Amygdala (tissue), 56 donors: ENCODE measurements at places on chromosomes 12 and 14.

GRCh38 chr12:1318327-1319031 lies 275.9 kb downstream of the FBXL14 start:
- no peak for DNase-seq

DNA sequence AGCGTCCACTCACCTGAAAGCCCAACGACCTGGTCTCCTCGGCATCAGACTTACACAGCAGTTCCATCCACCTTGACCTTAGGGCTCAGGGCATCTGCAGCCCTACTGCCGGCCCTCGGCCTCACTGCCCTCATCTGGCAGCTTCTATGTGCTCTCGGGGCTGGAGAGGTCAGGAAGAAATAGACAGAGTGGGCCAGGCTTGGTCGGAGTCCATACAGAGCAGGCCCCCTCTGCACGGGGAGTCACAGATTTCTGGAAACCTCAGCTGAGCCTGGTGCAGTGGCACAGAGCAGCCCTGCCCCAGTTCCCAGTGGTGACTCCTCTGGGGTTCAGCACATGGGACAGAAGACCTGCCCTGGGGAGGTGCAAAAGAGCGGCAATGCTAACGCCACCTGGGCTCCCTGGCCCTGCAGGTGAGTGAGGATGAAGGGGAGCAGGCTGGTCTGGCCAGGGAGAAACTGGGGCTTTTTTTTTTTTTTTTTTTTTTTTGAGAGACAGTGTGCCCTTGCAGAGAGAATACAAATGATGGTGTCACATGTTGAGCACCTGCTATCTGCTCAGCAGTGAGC lies 190.1 kb upstream of the PRMT8 start:
- no peak for DNase-seq

- DNase-seq = peak; percentile 20
Observed at GRCh38 chr12:16385782-16386646, 38.6 kb downstream of the MGST1 start.

DNA sequence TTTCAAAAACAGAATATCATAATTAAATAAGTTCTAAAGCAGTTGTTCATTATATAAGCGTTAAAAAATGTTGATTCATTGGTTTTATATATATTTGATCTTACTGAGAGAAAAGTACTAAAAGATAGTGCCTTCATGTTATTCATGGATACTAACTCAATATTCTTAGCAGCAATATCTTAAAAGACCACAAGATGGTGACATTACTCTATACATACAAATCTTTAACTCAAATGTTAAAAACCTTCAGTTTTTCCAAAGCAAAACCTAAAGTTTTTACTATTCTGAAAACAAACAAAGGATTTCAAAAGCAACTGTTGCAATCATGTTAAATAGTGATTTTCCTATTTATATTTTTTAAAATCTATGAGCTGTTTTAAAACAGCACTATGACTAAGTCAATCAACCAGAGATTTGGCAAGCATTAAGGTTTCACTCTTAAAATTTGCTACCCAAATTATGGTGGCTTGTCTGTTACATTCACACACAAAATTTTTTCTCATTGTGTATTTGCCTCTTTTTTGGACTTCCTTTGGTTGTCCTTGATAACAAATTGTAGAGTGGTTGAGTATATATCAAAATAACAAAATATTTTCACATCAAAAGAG lies 50.1 kb upstream of the RERGL start:
- no peak for DNase-seq

DNA sequence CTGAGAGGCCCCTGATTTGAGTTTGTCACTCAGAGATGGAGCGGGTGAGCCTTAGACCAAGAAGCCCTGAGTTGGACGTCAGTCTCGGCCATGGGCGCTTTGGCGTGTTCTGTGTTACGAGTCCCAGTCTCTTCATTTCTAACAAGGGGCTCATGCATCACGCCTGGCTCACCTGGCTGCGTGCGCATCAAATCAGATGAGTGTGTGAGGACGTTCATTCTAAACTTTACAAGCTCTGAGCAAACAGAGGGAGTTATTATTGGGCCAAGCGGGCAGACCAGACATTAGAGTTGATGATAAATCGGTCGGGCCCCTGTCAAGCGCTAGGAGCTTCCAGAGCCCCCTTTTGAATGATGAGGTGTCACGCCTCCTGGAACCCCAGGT lies 117.2 kb downstream of the CALM1 start:
- DNase-seq = no peak

DNA sequence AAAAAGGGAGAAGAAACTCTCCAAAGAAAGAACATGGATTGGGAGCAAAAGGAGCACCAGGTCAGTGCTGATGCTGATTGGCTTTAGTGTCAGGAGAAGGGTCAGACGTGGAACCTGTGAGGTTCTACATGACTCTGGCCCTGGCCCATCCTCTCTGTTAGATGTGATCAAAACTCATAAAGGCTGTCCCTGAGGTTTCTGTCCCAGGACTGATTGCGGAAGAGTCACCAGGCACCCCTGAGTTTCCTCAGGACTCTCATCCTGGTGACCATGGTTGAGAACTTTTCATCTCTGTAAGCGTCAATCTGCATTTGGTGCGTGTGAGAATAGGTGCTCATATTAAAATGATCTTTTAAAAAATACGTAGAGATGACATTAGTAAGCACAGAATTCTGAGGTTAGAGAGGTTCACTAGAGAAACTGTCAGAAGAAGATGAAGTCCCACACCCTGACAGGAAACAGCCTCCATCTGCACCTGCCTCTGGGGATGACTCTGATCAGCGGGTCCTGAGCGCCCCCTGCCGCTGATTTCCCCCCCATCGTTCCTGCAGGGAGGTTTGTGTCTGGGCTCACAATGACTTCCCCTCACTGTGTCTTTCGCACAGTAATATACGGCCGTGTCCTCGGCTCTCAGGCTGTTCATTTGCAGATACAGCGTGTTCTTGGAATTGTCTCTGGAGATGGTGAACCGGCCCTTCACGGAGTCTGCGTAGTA lies 741.8 kb downstream of the TMEM121 start:
- no peak for DNase-seq

GRCh38 chr14:39369029-39369428 lies 63.2 kb downstream of the FBXO33 start:
- DNase-seq = no peak
